Activated naive CD4-positive, alpha-beta T cell treated with anti-CD3 and anti-CD28 coated beads for 36 hours (primary cell): ENCODE measurements at places on chromosomes 6 and 20. TPM values are rescaled to one million over a fixed set of nuclear protein-coding genes. Genes with fewer than 3 reads are reported as not detected.
A peak's percentile ranks its signal among the peaks of the same experiment; 100 is the strongest.

DNA sequence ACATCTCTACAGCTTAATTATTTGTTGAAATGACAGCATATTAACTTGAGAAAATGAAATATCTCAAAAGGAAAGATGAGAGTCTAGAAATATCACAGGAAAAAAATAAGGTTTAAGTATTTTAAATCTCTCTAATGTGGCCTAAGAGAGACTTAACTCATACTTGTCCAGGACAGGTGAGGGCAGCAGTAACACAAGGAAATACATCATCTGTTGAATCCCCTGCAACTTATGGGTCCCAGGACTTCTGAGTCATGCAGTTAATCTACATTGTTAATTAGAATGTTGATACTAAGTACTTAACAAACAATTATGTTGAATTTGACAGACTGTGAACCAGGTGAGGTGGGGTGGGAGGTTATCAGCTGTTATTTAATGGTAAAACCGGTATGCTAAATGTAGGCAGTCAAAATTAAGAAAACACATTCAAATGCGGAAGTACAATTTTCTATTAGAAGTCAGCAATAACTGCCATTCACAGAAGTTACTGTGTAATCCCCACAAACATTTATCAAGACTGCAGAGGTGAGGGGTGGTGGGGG, 87.9 kb downstream of the CEP57L1 start:
- DNase-seq: peak; percentile 9

ZNF76 gene
- total RNA-seq: 38.2 TPM

- no peak for DNase-seq
Measured at GRCh38 chr6:126054802-126055201, 68.5 kb downstream of the TRMT11 start.

GRCh38 chr20:4071178-4071693, 55.9 kb upstream of the RNF24 start:
- DNase-seq: no peak

DCDC2 gene
- not detected for total RNA-seq

GRCh38 chr6:168908166-168908565, 345.5 kb downstream of the THBS2 start:
- DNase-seq: no peak

- DNase-seq: peak; percentile 19
Measured at GRCh38 chr20:46312075-46312944, 4.0 kb upstream of the CDH22 start.

DNA sequence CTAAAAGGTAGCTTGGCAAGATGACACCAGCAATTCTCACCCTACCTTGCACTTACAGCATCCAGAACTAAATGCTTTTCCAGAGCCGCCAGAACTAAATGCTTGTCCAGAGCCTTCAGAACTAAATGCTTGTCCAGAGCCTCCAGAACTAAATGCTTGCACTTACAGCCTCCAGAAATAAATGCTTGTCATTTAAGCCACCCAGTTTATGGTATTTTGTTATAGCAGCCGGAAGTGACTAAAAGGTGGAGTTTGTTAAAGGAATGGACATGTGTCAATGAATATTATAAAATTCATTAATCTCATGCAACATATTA, 133.5 kb downstream of the GPX5 start:
- DNase-seq: no peak

GRCh38 chr6:96110878-96111277, 95.1 kb downstream of the FUT9 start:
- no peak for DNase-seq

- peak; percentile 17 for DNase-seq
Measured at GRCh38 chr20:51750037-51750769, 18.0 kb downstream of the ATP9A start.

VWA7 gene
- 0.69 TPM for total RNA-seq

- no peak for DNase-seq
Measured at GRCh38 chr6:2763876-2764540, 1.2 kb upstream of the WRNIP1 start.

GRCh38 chr6:107956586-107957307, 1.3 kb downstream of the SEC63 start:
- DNase-seq: no peak

DNA sequence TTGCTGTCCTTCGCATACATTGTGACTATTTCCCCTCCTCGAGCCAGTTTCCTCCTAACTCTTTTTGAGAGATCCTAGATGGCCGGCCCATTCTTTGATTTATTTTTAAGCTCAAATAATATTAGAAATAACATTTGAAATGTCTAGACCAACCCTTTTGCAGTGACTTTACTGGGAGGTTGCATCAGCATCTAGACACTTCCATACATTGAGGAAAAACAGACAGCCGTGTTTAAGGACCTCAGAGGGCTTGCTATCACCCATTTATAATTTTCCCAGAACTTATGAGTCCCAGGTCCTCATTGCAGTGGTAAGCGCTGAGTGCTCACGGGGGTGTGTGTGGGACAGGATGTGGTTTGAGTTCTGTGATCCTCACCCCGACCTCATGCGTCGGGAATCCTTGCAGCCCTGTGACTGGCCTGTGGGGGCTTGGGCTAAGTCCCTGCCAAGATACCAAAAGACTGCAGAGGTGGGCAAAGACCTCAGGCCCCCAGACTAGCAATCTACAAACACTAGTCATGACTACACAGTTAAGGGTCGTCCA, at the start of gene GPX5:
GPX5 (plus strand) TSS at position 386 of the 544 bp plus-strand sequence; CDS start at position 519, 133 bp downstream.
- DNase-seq: peak; percentile 59

EGFL8 gene
- 6.1 TPM for total RNA-seq

DNA sequence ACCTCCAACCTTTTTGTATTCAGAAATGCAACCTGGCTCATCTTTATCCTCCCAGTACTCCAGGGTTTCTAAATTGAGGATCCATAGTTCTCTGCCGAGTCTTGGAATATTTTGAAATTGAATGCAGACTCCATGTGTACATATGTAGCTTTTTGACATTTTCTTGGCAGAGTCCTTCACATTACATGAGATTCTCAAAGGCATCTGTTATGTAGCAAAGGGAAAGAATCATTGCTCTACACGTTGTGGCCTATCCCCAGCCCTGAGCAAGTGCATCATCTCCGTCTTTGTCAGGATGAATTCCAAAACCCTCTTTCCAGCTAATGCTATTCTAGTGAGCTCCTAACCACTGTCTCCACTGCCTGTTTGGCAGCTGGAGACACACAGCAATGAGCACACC, 742.9 kb downstream of the DHX35 start:
- DNase-seq: no peak

GRCh38 chr6:113645576-113645970, 211.6 kb upstream of the MARCKS start:
- DNase-seq: no peak

- DNase-seq: no peak
Measured at GRCh38 chr6:39441301-39441700, 118.8 kb upstream of the KCNK16 start.

RAB44 gene
- total RNA-seq: not detected

- DNase-seq: peak; percentile 83
Measured at GRCh38 chr6:144334150-144334708, 49.1 kb downstream of the UTRN start.

DNA sequence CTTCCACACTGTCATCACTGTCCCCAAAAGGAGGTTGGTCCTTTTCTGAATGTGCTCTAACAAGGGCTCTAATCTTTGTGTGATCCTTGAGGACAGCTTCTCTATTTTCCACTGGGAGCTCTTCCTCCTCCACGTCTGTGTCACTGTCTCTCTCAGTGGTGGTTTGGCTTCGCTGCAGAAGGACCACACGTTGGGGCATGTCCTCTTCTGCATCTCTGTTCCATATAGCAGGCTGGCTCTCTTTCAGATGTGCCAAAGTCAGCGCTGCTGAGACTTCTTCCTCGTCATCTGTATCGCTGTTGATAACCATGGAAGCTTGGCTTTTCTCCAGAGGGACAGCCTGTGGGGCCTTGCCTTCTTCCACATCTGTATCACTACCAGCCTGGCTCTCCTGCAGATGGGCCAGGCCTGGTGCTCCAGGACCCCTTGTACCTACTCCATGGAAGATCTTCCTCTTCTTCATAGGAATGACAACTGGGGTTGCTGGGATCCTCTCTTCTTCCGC, 4.6 kb downstream of the MDC1 start:
- DNase-seq: no peak

- DNase-seq: no peak
Measured at GRCh38 chr6:98842342-98843180, 8.2 kb downstream of the POU3F2 start.

- DNase-seq: no peak
Measured at GRCh38 chr6:153814136-153814535, 224.9 kb upstream of the OPRM1 start.

DNA sequence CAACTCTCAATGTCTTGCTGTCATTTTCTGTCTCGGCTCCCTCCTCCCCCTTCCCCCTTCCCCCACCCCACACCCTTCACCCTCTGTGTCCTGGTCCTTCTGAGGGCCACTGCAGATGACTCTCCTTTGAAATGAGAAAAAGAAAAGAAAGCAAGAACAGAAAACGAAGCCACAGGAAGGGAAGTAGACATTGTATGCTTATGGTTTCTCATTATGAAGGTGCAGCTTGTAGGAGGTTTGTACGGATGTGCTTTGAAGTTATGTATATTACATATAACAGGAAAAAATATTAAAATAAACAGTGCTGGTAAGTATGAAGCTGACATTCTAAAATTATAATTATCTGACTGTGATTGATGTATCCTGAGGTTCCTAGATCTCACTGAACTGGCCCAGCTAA, 6.3 kb upstream of the AAR2 start:
- DNase-seq: no peak

DNA sequence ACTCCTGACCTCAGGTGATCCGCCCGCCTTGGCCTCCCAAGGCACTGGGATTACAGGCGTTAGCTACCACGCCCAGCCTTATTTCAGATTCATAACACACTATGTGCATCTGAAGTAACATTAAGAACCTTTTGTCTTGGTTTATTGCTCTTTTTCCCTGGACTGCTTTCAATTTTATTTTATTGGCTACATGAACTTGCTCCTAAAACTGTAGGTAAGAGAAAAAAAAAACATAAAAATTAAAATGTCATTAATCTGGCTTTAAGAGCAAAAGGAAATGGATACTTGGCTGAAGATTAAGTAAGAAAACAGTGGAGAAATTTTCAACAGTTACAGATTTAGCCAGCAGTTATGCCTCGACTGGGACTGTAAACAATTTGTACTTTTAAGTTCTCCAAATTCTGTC, 62.5 kb downstream of the GJA1 start:
- no peak for DNase-seq

GRCh38 chr20:6908673-6909072, 141.2 kb downstream of the BMP2 start:
- DNase-seq: no peak

DNA sequence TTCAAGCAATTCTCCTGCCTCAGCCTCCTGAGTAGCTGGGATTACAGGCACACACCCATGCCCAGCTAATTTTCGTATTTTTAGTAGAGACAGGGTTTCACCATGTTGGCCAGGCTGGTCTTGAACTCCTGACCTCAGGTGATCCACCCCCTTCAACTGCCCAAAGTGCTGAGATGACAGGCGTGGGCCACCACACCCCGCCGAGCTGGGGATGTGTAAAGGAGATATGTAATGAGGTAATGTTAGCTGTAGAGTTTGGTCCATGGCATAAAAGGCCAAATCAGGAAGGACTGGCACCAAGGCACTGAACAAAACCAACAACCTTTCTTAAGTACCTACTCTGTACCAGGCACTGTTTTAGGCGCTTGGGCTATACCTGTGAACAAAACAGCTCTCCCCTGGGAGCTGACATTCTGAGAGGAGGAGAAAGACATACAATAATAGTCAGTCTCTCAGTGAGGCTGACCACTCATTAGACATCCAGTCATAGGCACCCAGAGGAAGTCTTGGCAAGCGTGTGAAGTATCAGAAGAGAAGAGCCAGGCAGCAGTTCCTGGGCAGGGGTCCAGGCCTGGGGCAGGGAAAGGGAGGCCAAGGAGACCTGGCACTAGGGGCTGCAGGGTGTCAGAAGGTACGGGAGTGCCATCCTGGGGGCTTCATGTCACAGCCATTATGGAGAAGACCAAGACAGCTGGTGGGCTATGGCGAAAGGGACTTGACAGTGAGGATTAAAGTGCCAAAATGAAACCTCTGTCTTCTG, 164.8 kb upstream of the DTNBP1 start:
- DNase-seq: no peak

PTK6 gene
- 0.35 TPM for total RNA-seq

DNA sequence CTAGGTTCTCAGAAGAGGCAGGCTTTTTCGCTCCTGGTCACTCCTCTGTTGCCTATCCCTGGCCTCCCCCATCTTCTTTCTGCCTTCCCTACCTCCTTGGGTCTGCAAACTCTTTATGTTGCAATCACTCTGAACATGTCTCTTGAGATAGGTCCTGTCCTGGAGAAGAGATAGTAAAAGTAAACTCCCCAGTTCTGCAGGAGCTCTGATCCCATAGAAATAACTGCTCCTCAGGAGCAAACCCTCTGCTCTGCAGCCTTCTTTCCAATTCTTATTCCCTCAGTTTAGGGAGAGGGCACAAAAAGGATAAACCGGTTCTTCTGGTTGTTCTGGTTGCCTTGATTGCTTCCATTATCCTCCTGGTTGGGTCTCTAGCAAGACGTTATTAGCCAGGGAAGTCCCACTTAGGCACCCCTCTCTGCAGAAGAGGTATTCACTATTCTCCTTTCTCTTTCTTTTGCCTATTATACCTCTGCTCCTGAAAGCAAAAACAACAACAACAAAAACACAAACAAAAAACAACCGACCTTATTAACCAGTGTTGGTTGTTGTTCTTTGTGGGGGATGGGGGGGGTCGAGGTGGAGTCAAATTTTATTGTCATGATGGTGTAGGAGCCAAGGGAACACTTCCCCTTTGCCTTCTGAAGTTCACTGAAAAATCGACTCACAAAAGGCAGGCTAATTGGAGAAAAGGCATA, 973 bp downstream of the TRIM38 start:
- DNase-seq: no peak

DNA sequence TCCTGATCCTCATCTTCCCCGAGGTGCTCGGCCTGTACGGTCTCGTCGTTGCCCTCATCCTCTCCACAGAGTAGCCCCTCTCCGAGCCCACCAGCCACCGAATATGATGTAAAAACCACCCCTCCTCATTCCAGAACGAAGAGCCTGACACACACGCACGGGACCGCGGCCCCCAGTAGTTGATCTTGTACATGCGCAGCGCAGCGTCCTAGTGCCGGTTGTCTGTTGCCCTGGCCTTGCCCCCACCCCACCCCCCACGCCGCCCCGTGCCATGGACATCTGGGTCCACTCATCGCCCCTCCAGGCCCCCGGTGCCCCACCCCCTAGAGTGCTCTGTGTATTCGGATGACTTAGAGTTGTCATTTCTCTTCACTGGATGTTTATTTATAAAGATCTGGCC, 5.2 kb upstream of the PRPH2 start:
- DNase-seq: no peak

DNA sequence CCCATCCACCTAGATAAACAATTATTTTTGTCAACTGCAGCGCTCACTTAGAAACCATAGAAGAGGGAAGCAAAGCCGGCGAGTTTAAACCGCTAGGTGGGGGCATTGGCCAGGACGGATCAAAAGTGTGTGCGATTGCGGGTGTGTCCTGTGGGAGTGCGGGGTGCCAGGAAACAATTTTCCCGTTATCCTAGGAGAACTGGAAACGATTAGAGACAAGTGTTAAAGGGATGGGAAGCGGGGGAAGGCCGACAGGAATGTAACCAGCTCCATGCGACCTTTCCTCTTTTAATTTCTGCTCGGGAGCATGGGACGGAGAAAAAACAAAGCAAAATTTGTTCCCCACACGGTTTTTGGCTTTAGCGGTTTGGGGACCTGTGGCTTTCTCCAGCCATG, 2.8 kb upstream of the HTR1B start:
- DNase-seq: peak; percentile 59
